Fibroblast of skin of left biceps (primary cell): ENCODE measurements at places on chromosomes 16 and 17.

DNA sequence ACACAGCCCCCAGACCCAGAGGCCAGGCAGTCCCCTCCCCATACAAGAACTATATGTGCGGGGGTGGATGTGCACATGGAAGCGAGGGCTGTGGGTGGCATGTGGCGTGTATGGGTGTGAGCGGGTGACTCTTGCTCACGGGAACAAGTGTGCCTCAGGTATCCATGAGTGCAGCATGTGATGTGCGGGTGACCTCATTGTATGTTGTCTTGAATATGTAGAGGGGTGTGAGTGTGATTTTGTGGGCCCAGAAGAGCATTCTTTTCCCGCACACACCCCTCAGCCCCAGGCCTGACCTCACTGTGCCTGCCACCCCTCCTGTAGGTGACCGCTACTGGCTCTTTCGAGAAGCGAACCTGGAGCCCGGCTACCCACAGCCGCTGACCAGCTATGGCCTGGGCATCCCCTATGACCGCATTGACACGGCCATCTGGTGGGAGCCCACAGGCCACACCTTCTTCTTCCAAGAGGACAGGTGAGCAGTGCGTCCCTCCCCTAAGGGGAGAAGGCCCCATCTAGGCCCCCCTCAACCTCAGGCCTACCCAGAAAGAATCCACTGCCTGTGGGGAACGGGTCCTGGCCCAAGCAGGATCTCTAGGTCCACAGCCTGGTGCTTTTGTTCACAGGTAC is 17.4 kb downstream of the MMP15 start:
- no peak for DNase-seq

- no peak for DNase-seq
Observed at GRCh38 chr16:67395458-67396158, 2.3 kb upstream of the TPPP3 start.

DNA sequence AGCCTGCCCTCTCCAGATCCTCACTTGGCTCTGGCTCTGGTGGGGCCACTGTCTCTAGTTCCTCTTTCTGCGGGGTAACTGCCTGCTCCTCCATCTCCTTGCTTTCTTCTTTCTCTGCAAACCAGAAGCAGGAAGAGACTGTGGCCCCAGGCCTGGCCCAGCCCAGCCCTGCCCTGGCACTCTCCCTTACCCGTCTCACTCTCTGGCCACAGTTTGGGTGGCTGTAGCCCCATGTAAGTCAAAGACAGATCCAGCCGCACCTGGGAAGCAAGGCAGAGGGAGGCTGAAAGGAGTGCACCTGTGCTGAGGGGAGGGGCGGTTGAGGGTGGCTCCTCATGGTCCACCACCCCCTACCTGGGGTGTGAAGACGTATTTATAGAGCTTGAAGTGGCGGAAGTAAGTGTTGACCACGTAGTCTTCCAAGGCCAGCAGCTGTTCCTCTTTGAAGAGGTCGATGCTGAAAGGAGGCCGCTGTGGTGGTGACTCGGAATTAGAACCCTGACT is 2.8 kb downstream of the CFAP119 start:
- DNase-seq, result no peak

DNA sequence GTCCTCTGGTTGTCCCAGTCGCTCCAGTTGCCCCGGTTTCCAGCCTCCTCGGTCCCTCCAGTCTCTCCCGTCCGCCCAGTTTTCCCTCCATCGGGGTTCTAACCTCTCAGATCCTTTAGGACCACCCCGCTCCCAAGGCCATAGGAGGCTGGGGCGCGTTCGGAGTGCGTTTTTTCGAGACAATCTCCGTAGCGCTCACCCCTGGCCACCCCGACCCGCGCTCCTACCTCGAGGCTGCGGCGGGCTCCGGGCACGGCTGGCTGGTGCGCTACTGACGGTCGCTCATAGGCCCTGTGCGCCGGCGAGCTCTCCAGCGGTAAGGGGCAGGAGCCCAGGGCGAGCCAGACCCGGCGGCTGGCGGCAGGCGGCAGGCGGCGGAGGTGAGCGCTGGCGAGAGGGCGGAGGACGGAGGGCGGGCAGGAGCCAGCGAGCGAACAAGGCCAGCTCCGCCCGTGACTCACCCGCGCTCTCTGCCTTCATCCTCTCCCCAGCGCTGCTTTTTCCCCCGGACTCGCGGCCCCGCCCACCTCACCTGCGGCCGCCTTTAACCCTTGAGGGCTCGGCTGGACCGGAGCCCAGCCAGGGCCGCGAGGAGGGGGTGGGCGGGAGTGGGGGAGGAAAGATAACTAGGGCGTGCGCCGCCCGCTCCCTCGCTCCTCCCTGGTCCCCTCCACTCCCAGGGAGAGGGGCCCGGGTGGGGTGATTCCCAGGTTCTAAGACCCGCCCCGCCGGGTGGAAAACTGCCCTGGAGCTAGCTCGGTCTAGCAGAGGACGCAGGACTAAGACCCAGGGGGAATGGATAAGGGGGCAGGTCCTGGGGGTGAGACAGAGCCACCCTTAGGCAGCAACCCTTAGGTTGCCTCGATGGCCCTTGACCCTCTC is at the start of gene SP6:
Gene SP6 (minus strand): TSS at position 472 of the 882 bp plus-strand sequence. CDS start 2,734 bp downstream, outside the sequence.
- DNase-seq, result no peak

- DNase-seq, result no peak
Observed at GRCh38 chr16:63690267-63690666, 1431.6 kb downstream of the CDH11 start.

DNA sequence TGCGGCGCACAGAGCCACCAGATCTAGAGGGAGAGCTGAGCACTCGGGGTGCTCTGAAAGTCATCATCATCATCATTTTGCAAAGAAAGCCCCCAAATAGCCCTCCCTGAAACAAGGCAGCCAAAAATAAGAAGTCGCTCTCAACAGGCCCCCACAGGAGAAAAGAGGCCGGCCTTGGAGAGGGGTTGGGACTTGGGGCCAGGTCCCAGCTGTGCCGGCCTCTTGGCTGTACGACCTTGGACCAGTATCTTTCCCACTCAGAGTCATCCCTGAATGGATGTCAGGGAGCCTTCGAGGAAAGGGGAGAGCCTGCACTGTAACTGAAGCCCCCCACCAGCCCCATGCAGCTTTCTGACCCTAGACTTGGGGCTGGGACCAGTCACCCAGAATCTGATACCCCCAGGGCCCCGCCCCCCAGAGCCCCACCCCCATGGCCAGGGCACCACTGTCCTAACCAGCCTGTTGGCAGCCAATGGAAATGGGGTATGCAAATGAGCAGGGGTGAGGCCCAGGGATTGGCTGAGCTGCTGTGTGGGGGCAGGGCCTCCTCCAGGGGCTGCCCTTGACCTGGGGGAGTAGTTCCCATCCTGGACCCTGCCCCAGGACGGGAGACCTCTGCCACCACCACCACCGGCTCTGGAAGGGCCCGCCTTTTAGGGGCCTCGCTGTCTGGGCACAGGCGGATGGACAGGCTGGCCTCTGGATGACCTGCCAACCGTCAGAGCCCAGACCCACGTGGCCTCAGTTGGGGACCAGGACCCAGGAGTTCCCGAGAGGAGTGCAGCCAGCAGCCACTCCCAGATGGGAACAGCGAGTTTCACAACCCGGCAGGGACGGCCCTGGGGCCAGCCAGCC is 15.4 kb downstream of the ZFPM1 start:
- DNase-seq, result no peak

DNA sequence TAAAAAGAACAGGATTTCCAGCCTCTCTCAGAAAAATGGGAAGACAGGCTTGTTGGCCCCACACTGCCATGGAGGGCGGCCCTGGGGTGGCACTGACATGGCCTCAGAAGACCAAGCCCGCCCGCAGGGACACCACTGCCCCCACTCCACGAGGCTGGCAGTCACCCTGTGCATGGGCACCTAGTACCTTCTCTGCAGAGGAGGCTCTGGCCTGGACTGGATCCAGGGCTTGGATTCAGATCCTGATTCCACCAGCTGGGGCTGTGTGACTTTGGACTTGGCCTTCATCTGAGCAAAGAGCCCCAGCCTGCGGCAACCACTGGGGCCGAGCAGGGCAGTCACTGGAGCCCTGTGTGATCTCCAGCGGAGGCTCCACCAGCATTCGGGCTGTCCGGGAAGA is 16.8 kb upstream of the FASN start:
- DNase-seq, result no peak

DNA sequence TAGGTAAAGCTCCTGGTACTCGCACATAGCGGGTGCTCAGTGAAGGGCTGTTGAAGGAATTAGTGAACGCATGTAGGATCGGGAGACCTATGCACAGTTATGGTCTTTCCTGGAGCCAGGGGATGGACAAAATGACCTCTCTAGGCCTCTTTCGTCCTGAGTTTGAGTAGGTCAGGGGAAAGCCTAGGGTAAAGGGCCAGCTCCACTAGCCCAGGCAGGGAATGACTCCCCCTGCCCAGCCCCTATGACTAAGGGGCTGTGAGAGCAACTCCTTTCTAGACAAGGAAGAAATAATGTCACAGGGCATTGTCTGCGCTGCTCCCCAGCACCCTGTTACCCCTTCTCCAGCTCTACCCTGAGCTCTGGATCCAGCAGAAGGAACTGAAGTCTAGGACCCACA is 24.6 kb upstream of the FMNL1 start:
- no peak for DNase-seq
